ENCODE measurements at places on chromosomes 11 and 22.
A peak's percentile ranks its signal among the peaks of the same experiment; 100 is the strongest.

GRCh38 chr11:76665921-76666351 lies 4.6 kb downstream of the LRRC32 start:
- DNase-seq: no peak

DNA sequence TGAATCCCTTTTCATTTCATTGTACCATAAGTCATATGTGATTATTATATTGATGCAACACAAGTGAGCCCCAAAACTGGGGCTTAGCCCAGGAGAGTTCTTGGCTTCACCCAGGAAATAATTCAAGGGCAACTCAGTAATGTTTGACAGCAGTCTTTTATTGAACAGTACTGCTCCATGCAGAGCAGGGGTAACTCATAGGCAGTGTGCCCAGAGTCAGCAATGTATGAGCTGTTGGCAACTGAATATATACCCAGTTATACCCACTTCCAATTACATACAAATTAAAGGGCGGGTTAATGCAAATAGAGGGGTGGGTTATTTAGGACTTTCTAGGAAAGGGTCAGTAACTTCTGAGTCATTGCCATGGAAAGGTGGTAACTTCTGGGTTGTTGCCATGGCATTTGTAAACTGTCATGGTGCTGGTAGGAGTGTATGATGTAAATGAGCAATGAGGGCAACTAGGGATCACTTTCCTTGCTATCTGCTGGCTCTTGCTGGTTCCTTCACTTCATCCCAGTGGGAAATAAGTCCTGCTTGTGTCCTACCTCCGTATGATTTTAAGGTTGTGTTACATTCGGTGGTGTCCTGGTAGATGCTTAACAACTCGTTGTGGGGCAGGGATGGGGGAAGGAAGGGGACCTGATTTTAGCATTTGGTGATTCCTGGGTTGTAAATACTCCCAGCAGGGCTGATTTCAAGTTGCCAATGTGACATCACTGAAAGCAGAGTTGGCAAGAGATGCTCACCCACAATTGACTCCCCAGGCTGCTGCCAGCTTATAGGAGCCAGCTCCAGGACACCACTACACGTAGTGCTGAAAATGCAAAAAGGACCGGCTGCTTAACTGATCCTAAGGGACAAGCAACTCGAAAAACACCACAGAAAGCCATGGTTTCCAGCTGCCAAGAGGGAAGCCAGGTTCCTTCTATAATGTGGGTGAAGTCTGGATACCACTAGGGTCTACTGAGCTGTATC lies 70.1 kb downstream of the SYT9 start:
- DNase-seq: no peak

- DNase-seq: no peak
Observed at GRCh38 chr11:35419184-35419829, at the start of gene SLC1A2. TSS of gene SLC1A2 (minus strand) at chr11:35419558. CDS start at chr11:35418966, 592 bp downstream.

DNA sequence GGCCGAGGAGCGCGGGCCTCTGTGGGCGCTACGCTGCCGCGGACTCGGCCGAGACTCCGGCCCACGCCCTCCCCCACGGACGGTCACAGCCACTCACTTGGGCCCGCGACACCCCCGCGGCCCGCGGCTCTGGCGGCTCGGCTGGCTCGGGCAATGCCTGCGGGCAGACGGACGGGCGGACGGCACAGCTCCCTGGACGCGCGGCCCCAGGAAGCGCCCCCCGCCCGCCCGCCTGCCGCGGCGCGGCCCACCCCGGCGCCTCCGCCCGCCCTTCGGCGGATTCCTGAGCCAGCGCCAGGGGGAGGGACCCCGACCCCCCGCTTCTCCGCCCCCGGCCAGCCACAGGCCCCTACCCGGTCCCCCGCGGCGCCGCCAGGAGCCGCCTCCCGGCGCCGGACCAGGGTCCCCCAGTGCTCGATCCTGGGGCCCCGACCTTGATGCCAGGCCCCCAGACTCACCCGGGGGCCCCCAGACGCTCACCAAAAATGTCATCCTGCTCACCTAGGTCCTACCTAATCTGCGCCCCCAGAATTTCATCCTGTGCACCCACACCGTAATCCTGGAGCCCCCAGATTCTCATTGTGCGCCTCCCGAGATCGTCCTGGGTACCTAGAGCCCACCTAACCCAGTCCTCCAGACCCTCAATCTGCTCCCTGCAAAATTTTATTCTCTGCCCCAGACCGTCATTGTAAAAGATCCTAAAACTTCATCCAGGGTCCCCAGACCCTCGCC lies at the start of gene EFEMP2:
Gene EFEMP2, minus strand, starts transcription at position 215 of the 732 bp plus-strand sequence. CDS start 446 bp downstream, outside the sequence.
- DNase-seq: no peak

DNA sequence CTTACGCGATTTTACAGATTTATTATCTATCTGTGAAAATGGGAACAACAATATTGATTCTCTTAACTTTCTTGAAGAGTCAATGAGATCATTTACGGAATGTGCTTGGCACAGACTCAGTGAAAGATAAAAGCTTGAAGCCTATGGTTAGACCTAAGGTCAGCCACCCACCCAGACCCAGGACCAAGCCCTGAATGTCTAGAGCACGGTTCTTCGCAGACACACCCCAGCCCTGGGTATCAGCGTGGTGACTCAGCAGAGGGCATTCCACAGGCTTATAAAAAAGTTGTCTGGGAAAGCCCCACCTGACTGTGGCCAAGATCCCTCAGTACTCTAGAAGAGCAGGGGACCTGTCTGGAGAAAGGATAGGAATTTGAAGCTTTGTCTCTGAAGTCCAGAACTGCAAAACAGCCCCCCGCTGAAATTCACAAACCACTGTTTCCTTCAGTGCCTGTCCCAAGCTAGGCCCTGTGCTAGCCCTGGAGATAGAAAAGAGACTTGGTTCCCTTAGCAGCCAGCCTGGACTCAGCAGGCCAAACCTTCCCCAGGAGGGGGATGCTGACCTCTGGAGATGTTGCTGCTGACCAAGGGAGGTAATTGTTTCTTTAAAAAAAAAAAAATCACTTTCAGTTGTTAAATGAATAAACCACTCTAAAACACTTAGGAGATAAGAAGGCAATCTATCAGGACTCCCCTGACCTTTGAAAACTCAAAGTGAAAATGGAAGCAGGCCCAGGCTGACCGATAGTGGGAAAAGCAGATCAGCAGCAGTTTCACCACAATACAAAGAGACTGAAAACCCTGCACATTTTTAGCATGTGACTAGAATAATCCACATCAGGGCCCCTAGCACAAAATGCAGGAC lies 114.0 kb downstream of the ABTB2 start:
- no peak for DNase-seq

DNA sequence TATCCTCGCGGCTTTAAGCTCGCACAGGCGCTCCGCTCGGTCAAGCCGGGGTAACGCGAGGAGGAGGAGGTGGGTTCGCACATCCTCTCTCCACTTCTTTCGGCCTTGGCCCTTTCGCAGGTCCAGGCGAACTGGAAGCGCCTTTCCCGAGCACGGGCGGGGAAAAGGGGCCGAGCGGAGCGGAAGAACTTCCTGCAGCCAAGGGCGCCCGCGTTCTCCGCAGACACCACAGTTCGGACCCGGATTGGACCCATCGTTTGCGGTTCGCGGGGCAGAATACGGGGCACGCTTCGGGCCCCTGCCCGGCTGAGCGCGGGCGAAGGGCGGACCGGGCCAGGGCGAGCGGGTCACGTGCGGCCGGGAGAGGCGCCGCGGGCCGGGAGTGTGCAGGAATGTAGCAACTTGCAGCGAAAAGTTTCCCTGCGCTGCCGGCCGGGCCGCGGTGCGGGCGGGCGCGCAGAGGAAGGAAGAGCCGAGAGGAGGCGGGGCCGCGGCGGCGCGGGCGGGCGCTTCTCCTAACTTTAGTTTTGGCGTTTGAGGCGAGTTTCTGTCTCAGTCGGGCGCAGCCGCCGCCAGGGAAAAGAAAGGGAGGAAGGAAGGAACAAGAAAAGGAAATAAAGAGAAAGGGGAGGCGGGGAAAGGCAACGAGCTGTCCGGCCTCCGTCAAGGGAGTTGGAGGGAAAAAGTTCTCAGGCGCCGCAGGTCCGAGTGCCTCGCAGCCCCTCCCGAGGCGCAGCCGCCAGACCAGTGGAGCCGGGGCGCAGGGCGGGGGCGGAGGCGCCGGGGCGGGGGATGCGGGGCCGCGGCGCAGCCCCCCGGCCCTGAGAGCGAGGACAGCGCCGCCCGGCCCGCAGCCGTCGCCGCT lies at the start of gene YAP1:
Gene YAP1, plus strand, starts transcription at position 552 of the 865 bp plus-strand sequence. CDS start 402 bp downstream, outside the sequence.
- DNase-seq: peak; percentile 57

DNA sequence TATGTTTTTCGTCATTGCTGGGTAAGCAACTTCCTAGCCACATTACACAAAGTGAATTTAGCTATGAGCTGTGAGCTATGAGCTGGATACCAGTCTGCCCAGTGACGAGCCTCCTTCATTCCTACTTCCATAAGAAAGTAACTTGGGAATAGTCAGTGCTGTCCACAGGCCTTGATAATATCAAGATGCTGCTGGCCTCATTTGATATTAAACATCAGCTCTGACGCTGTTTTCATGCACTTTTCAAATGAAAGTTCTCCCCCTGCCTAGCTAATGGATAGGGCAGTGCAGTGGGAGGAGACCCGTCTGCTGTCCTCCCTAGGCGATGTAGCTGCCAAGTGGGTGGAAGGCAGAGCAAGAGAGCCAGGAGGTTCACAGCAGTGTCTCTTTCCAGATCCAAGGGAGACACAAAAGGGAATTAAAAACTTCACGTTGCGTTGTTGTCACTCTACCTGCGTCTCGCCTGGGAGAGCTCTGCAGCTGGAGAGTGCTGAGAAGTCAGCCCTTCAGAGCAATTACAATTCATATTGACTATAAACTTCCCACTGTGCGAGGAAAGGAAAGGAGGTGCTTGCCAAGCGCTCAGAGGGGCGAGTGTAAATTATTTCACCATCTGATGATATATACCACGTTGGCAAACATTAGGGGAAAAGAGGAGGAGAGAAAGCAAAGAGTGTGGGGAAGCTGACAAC lies 861.4 kb downstream of the NTM start:
- DNase-seq: no peak

DNA sequence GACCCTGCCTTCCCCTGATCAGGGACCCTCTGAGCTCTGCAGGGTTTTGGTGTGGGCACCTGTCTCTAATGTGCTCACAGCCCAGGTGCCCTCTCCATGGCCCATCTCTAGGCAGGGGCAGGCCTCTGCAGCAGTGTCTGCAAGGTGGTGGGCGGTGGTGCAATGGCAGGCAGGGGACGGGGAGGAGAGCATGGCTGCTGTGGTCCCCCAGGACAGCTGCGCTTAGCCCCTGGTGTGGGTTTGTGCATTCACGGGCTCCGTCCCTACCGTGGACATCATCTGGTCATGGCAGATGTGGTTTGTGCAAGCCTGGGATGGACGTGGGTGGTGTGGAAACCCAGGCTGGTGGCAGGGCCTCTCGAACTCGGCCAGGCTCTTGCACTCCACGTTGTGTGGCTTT lies 443.1 kb downstream of the TBC1D22A start:
- DNase-seq: no peak

DNA sequence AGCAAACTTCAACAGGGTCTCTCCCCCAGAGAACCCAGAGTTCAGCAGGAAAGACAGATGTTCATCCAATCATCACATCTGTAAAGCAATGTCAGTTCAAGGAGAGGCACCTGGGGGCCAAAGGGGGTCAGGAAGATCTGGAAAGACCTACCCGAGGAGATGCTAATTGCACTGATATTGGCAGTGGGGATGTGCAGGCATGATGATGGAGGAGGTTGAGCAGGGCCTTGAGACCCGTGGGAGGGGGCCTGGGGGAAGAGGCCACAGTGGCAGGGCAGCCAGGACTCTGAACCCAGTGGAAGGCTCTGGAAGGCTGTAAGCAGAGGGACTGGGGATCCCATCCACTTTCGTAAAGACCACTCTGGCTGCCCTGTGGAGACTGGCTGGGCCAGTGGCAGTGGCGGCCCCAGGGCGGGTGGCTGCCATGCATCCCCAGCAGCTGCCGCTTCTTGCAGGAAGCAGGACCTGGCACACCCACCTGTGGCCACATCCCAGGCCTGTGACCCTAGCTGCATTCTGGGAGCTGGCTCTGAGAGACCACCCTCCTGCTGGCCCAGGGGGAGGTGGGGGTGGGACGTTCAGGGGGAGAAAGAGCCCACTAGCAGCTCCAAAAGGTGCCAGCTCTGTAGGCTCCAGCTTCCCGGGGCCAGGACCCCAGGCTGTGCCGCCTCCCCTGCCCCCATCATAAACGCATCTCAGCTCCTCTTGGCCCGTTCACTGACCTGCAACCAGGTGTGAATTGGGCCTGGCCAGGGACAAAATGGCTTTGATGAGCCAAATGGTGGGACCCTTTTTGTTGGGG lies 59.9 kb upstream of the FGF3 start:
- DNase-seq: no peak

GRCh38 chr11:27933992-27934829 lies 173.7 kb downstream of the KIF18A start:
- DNase-seq: no peak

DNA sequence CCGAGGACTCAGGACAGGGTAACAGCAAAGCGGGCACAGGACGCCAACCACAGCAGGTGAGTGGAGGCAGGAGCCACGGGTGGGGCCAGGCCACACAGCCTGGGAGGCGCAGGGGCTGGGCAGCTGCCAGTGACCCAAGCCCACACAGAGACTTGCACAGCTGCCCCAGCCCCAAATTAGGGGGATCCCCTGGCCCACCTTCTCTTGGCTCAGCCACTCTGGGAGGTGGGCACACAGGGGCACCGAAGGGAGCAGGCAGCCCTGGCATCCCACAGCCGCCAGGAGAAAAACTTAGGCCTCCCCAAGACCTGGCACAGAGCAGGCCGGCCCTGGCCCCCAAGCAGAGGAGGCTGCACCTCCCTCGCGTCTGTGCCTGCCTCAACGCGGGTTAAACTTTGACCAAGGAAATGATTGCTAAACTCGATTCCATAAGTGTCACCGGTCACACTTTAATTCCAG lies at the start of gene SLC22A12:
Gene SLC22A12, plus strand, starts transcription at position 458 of the 459 bp plus-strand sequence. CDS start 337 bp downstream, outside the sequence.
- no peak for DNase-seq

- DNase-seq: no peak
Observed at GRCh38 chr11:57322256-57323166, 2.2 kb downstream of the TNKS1BP1 start.

DNA sequence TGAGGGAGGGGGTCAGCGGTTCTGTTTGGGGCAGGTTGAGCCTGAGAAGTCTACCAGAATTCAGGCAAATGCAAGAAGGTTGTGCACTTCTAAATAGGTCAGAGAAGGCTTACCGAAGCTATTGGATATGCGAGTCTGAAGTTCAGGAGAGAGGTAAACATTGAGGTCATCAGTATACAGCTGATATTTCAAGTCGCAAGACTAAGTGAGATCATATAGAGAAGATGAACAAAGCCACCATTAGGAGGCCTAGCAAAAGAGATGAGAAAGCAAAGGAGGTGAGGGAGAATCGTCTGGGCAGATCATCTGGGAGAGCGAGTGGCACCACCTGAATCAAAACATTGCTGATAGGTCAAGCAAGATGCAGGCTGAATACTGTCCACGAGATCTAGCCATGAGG lies 430.6 kb downstream of the BUD13 start:
- DNase-seq: no peak

DNA sequence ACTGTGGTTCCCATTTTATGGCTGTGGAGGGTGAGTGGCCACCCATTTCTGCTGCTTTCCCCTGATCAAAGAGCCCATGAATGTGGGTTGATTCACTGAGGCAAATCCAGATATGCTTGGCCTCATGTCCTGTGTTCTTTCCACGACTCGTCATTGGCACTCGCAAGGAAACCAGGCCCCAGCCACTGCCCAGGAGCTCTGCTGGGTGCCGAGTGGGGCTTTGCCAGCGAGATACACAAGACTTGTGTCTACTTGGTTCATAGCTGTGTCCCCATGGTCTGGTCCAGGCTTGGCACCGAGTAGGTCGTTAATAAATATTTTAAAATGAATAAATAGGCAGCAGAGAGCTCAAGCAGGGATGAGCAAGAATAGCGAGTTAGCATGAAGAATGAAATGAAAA lies 1291.5 kb downstream of the TBC1D22A start:
- no peak for DNase-seq

GRCh38 chr11:108559904-108560303 lies 33.7 kb downstream of the EXPH5 start:
- DNase-seq: no peak
